ENCODE measurements at places on chromosomes 13 and 19.

DNA sequence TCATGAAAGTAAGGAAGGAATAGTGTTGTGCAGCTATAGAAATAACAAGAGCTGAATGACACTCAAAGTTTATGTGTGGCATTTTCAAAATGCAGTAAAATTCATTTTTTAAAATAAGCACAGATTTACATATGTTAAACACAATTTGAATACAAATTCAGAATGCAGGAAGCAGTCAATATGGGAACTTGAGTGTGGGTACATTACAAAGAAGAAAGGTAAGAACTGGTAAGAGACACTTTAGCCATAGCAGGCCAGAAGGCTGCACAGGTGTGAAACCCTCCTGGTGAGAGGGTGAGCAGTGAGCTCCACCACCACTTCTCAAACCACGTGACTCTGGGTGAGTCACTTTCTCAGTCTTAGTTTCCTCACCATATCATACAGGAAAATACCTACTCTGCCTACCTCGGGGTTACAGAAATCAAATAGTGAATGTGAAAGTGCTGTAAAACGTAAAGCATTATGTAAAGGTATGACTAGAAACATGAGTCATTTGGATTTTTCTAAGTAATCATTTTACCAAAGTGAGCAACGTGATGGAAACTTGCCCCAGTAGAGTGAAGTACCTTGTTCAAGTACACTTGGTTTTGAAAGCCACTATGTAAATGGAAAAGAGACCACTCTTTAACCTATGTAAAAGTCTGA lies 40.5 kb downstream of the USP12 start:
- DNase-seq: peak; percentile 62

DNA sequence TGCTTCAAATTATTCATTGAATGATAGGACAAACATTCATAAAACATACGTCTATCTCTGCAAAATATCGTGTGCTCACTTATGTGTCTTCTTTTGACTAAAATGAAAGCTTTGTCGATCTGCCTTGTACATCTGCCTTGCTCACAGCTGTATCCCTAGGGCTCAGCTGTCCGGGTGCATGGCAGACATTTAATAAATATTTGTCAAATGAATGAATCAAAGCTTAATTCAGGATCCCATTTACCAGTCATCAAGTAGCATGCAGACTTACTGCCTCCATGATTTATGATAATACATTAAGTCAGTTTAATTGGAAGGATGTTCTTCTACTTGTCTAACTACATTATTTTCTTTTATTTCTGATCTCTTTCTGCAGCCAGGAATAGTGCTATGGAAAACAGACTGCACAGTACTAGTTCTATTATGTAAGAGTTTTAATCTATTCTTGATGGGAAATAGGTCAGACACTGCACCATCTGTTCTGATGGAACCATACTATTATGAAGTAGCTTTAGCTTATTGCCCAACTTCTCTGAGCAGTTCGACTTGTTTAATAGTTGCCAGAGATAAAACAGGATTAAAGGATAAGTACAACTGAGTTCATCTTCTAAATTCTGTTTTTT lies 13.2 kb downstream of the SLC46A3 start:
- DNase-seq: no peak

DNA sequence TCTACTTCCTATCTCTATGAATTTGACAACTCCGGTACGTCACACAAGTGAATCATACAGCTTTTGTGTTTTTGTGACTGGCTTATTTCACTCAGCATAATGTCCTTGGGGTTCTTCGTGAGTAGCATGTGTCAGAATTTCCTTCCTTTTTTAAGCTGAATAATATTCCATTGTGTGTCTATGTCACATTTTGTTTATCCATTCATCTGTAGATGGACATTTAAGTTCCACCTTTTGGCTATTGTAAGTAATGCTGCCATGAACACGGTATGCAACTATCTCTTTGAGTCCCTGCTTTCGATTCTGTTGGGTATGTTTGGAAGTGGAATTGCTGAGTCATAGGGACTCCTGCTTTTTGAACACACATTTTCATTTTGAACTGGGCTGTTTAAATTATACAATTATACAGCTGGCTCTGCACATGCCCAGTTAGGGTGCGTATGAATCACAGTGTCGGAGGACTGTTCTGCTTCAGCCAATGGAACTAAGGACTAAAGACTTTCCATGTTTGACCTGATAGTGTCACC lies 43.0 kb upstream of the C13orf42 start:
- DNase-seq: no peak

- no peak for DNase-seq
Observed at GRCh38 chr19:33953023-33953422, 156.4 kb downstream of the KCTD15 start.

GRCh38 chr19:14005349-14006084 lies 603 bp downstream of the RFX1 start:
- peak; percentile 89 for DNase-seq

GRCh38 chr13:72884101-72884500 lies 102.2 kb downstream of the PIBF1 start:
- DNase-seq: no peak

DNA sequence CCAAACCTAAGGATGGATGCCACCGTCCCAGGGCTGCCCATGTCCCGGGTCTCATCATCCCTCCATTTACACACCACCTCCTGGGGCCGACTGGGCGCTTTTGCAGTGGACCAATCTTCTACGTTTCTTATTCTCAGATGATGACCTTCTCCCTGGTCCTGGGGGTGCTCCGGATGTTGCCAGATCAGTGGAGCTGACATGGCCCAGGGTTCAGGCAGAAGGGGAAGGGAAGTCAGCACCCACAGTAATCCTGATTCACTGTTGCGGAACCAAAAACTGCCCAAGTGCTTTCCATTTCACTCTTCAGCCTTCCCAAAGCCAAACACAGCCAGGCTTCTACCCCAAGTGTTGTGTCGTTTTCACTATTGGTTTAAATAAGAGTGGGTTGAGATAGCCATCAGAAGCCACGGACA lies 29.8 kb downstream of the RAB20 start:
- DNase-seq: no peak

- DNase-seq: no peak
Observed at GRCh38 chr19:4130744-4131438, 7.0 kb upstream of the MAP2K2 start.

GRCh38 chr19:30011051-30011578 lies 69.1 kb downstream of the URI1 start:
- DNase-seq: no peak

GRCh38 chr19:18480006-18480691 lies 41.7 kb downstream of the ELL start:
- DNase-seq: no peak

Data from GM20000 (cell line).